Endodermal cell (in vitro differentiated cells): ENCODE measurements at places on chromosomes 7 and 10. TPM values are rescaled to one million over a fixed set of nuclear protein-coding genes. Genes with fewer than 3 reads are reported as not detected.

NPC1L1 gene
- total RNA-seq = 2.7 to 3.1 TPM (median 2.9 TPM) in 3 replicates

DNA sequence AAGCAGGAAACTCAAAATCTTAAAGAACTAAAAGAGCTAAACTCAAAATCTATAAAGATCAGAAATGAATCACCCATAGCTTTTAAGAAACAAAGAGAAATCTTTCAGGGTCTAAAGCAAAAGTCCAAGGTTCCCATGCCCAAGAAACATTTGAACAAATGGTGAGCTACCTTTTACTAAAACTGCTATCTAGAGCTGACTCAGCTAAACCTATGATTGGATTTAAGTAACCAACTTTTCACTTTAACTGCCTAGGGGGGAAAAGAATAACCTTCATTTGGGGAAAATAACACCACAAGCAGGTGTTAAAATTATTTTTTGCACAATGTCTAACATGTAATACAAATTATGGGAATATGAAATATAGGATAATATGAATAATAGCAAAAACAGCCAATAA is 328.4 kb downstream of the PHF14 start:
- no peaks in the 10 kb centered on the region for H3K27me3 ChIP-seq
- no peak for DNase-seq
- H3K27ac ChIP-seq = no peak overlapping the region
- no peaks in the 10 kb centered on the region for H3K4me1 ChIP-seq

- no peak overlapping the region for H3K27ac ChIP-seq
- no peak overlapping the region for H3K4me3 ChIP-seq
- H3K27me3 ChIP-seq = no peaks in the 10 kb centered on the region
- DNase-seq = no peak
These were observed 61.8 kb upstream of the STEAP1 start for GRCh38 chr7:90092506-90092905.

GRCh38 chr7:51606601-51607154 is 290.1 kb upstream of the COBL start:
- no peak overlapping the region for H3K27ac ChIP-seq
- no peaks in the 10 kb centered on the region for H3K27me3 ChIP-seq
- peak; percentile 22 for DNase-seq
- no peak overlapping the region for H3K4me3 ChIP-seq
- H3K36me3 ChIP-seq = no peaks in the 10 kb centered on the region
